ENCODE measurements at places on chromosomes 4 and X. TPM values are rescaled to one million over a fixed set of nuclear protein-coding genes. Genes with fewer than 3 reads are reported as not detected.

Gene AMTN
- not detected for total RNA-seq

Gene PARM1
- total RNA-seq: 5.2 TPM

Gene CMC4
- 13.0 TPM for total RNA-seq

Gene CABS1
- total RNA-seq: not detected

Gene ITM2A
- total RNA-seq: 63.4 TPM

Gene GCNA
- 7.5 TPM for total RNA-seq

Gene SRPX
- total RNA-seq: 10.3 TPM

Gene MYL5
- 7.1 TPM for total RNA-seq

Gene UTP3
- total RNA-seq: 22.6 TPM

Gene S100G
- not detected for total RNA-seq

Gene CXCR3
- 0.21 TPM for total RNA-seq

Gene NUDT9
- total RNA-seq: 33.3 TPM

Gene TMEM164
- total RNA-seq: 27.0 TPM

Gene BBS12
- 1.2 TPM for total RNA-seq
